ENCODE measurements at places on chromosomes 16 and 17.

DNA sequence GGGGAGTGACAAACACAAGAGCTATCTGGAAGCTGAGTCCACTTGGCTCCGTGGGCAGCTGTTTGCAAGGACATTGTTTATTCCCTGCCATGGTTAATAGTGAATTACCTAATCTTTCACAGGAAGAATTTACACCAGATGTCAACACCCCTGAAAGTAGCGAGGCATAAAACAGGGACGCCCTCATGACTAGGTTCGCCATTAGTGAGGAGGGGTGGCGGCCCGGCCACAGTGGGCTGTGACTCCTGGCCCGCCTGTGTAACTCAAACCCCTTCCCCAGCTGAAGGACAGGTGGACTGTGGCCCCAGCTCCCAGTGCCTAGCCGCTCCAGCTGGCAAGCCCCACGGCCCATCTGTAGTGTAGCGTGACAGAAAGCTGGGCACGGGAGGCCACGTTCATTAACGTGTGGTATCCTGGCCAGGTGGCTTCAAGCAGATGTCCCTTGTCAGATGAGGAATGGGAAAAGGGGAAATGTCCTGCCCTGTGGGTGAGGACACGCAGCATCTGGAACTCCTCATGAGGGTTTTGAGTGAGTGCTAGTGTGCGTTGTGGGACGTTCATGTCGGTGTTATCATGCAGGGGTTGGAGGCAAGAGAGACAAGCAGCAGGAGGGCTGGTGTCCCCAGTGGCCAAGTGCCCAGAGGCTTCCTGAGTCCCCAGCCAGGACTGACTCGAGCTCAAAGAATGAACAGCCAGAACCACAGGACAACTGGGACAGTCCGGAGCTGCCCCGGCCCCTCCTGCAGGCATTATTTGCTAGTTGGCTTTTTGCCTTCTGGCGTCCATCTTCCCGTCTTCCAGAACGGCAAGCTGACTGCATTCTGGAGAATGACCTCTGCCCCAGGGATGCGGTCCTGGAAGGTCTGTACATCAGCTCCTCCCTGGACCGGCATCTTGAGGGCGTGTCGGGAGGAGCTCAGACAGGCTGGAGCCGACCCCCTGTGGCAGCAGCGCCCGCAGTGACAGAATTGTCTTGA, 19.2 kb downstream of the KDM8 start:
- no peak for DNase-seq

DNA sequence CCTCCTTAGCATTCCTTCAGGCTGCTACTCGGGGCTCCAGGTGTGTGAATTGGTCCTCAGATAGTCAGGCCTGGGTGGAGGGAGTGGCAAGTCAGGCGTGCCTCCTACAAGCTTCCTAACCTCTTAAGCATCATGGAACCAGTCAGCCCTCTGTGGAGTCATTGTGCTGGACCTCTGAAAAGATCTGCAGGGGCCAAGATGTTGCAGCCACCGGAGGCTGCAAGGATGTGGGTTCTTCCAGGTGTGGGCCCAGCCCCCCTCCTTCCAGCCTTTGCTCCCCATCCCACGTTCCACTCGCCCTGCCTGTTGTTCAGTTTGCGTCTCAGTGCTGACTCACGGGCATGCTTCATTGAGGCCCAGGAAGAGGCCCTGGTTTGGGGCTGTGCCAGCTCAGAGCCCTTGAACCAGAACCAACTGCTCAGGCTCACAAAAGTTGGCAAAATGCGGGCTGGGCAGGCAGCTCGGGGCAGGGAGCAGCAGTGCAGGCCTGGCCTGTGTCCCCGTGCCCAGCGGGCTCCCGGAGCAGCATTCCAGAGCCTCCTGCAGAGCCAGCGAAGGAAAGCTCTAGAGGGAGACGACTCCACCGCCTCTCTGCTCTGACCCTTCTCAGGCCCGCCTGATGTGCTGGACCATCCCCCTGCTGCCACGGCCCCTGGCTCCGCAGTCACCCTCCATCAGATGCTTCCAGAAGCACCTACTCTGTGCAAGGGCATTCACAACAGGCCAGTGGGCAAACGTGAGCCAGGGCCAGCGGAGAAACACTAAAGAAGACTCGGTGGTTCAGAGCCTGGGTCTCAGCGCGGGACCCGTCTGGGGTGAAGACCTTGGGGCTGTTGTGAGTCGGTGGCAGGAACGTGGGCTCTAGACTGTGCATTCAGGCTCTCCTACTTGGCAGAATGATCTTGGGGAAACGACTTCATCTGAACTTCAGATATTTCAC, 7.5 kb downstream of the LDHD start:
- DNase-seq: no peak

GRCh38 chr16:72291531-72291981, 119.6 kb upstream of the PMFBP1 start:
- DNase-seq: no peak

DNA sequence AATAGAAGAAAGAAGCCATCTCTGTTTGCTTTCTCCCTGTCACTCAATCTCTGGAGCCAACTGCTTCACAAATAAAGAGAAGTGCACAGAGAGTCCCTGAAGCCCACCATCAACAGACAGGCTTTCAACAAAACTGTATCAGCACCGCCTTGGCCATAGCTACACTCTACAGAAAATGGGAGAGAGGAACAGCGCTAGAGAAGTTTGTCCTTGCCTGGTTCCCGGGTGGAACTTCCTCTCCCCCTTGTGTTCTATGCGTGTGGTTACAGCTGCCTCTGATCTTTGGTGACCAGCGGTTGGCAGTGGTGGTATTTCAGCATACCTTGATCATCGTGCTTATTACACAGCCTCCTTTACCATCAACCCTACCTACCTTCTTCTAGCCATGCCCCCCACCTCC, 91.4 kb upstream of the CCL2 start:
- no peak for DNase-seq

DNA sequence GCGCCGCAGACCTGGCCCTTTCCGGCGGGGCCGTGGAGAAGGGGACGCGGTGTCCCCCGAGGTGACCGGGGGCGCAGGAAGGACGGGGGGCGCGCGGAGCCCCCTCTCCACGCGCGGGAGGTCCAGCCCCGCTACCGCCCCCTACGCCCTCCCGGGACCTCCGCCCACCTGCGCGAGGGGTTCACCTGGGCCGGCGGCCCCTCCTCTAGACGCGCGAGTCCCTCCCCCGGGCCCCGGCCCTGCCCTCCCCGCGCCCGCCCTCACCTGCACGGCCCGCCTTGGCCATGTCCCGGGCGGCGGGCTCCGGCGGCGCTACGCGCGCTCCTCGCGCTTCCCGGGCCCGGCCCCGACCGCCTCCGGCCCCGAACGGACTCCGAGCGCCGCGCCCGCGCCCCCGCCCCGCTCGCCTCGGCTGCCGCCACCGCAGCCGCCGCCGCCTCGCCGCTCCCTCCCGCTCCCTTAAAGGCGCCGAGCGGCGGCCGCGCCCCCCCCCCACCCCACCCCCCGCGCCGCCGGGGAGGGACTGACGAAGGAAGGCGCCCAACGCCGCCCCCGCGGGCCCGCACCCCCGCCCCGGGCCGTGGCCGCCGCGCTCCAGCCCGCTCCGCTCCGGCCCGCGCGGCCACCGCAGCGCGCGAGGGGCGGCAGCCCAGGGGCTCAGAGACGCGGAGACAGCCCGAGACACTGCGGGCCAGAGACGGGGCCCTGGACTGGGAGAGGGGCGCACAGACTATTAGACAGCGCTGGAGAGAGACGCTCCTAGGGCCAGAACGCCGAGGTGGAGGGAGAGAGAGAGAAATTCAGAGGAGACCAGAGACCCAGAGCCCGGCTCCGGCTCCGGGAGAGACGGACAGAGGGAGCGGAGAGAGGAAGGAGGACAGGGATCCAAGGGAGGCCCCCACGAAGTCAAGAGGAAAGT, at the start of gene PITPNM3:
Gene PITPNM3, minus strand, starts transcription at position 435 of the 919 bp plus-strand sequence. Its CDS starts 149 bp downstream, at position 286.
- no peak for DNase-seq

DNA sequence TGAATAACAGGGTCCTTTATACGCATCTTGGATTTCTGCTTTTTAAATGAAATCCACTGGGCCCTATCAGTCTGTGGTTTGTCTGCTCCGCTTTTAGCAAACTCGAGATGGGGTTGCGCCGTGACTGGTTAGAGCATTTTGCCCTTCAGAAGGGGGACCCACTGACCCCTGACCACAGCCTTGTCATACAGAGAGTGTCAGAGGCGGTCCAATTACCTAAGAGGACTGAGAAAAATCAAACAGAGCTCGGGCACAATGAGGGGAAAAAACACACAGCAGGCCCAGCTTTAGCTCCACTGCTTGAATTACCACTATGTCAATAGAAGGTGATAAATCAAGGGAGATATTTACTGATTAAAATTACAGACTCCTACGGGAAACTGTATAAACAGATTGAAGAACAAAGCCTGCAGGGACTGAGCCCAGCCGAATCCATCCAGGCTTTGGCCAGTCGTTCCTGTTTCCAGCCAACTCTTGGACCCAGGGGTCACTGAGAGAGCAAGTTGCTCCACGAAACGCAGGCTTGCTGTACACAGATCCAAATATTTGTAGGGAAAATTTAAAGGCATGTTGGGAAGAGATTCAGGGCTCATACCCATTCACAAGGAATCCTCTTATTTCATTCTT, 131.9 kb upstream of the ZFHX3 start:
- DNase-seq: peak; percentile 41

DNA sequence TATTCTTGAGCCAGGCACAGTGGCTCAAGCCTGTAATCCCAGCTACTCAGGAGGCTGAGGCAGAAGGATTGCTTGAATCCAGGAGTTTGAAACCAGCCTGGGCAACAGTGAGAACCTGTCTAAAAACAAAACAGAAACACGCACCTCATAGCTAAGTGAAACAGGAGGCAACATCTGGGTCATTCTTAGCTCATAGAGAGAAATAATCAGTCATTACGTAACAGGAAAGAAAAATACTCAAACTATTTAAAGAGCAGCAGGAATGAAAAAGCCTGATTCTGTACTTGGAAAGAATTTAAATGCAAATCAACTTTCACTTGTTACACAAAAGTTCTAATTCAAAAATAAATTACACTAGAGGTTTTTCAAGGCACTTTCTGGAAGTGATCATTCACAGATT, 17.2 kb downstream of the CHCT1 start:
- no peak for DNase-seq

DNA sequence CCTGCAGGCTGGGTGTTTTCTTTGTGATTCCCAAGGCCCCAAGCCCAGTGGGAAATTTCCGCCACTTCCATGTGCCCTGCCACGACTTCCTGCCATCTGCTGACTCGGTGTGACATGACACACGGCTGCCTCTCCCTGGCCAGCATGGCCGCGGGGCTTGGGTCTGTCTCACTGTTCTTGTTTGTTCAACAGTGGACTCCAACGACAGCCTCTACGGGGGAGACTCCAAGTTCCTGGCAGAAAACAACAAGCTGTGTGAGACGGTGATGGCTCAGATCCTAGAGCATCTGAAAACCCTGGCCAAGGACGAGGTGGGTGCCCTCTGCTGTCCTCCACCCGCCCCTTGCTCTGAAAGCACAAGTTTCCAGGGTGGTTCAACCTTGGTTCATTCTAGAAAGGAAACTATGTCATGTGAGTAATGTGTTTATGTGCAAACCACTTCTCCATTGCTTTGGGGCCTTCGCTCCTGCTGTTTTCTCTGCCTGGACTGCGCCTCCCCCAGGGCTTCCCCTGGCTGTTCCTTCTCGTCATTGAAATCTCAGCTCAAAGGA, 26.8 kb downstream of the KNOP1 start:
- no peak for DNase-seq

DNA sequence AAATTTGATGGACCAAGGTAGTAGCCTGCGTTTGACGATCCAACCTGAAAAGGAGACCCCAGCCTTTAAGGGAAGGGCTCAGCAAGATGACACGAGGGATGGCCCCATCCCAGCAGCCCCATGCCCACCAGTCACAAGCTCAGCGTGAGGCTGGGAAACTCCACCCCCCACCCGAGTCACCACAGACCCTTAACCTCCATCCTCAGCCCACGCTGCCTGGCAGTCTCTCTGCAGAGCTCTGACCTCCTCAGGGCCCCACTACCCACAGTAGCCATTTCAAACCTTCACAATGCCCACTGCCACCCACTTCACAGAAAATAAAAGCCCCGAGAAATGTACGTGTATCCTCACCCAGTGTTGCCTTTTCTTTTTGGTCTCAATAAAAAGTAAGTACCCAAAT, 18.7 kb downstream of the USP36 start:
- DNase-seq: no peak

GRCh38 chr17:48960834-48961515, 7.4 kb downstream of the GIP start:
- DNase-seq: no peak

- DNase-seq: no peak
These were observed 32.5 kb downstream of the PHKB start for GRCh38 chr16:47493381-47494337.

GRCh38 chr17:34099859-34100515, 155.1 kb upstream of the CCL2 start:
- no peak for DNase-seq

GRCh38 chr16:63496282-63496681, 1460.0 kb upstream of the CDH8 start:
- DNase-seq: no peak

DNA sequence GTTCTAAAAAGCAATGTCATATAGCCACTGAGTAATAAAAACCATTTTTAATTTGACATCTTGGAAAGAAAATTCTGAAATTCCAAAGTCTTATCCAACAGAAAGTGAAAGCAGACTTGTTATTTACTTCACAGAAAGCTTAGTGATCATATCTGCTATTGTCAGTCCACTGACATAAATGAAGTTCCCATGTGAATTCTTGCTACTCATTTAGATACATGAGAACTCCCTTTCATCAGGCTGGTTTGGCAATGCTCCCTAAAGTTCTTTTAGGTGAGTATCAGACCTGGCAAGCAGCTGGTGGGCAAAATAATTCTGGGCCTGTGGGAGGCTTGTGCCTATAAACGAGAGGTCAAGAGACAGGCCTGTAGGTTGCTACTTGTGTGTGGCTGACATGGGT, 23.4 kb downstream of the NME2 start:
- DNase-seq: no peak

DNA sequence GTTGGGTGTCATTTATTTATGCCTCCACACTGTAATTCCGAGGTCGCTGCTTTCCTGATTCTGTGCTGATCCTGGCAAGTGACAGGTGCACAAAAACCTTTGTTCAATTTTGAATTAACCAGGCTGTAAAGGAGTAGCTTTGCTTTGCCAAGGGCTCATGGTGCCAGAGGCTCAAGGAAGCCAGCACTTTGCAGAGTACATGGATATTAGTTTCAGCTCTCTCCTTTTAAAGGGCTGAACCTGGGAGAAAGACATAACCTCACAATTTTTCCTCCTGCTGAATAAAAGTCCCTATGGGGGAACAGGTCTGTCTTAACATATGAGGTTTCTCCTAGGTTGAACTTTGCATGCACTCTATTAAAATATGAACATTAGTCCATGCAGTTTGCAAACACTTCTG, 227.6 kb upstream of the WSB1 start:
- DNase-seq: no peak

GRCh38 chr17:72380120-72380519, 259.3 kb downstream of the SOX9 start:
- no peak for DNase-seq

DNA sequence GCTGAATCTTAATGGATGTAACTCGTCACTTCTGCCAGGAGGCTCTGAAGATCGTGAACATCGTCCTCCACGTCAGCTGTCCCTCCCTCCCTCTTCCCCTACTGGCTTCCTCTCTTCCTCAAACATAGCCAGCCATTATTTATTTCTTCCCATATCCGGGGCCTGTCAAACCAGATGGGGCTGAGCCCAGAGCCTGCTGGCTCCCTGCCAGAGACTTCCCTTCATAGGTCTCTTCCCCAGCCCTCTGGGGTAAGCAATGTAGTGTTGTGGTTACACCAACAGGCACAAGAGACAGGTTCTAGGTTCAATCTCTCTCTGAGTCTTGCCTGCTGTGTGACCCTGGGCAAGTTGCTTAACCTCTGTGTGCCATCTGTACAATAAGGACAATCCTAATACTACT, 40.1 kb upstream of the ZFP90 start:
- no peak for DNase-seq
